Natural killer cell (primary cell): ENCODE measurements at places on chromosomes 4 and X. TPM values are rescaled to one million over a fixed set of nuclear protein-coding genes. Genes with fewer than 3 reads are reported as not detected.

CFI gene
- total RNA-seq = not detected

SPANXA2 gene
- not detected for total RNA-seq

CENPI gene
- 1.6 TPM for total RNA-seq

GUCY2F gene
- not detected for total RNA-seq

SMIM10 gene
- not detected for total RNA-seq

F8A2 gene
- not detected for total RNA-seq

MAGEA9B gene
- total RNA-seq = not detected

TMPRSS11F gene
- total RNA-seq = not detected

RAI2 gene
- total RNA-seq = not detected

WDR1 gene
- 468 TPM for total RNA-seq

VCX3A gene
- total RNA-seq = not detected

NCAPG gene
- 1.3 TPM for total RNA-seq

FRMD7 gene
- not detected for total RNA-seq

GAB3 gene
- total RNA-seq = 77.4 TPM

MAOA gene
- total RNA-seq = 0.05 TPM

ANKRD50 gene
- 1.3 TPM for total RNA-seq

PPP4R3C gene
- not detected for total RNA-seq

PIR gene
- total RNA-seq = not detected

MTM1 gene
- 16.6 TPM for total RNA-seq

XG gene
- total RNA-seq = not detected

TBX22 gene
- total RNA-seq = not detected

HEPH gene
- not detected for total RNA-seq

CCDC149 gene
- 0.86 TPM for total RNA-seq

FAM193A gene
- 39.4 TPM for total RNA-seq

DCAF8L2 gene
- not detected for total RNA-seq

ABCG2 gene
- 0.61 TPM for total RNA-seq

TEX13B gene
- not detected for total RNA-seq

LRP2BP gene
- total RNA-seq = 2.4 TPM

AWAT2 gene
- not detected for total RNA-seq

TLR1 gene
- total RNA-seq = 30.0 TPM

ALAS2 gene
- total RNA-seq = not detected

PRSS12 gene
- total RNA-seq = not detected

C4orf36 gene
- total RNA-seq = not detected

LRAT gene
- not detected for total RNA-seq

SRPX2 gene
- total RNA-seq = not detected

TNIP3 gene
- total RNA-seq = 0.45 TPM

MND1 gene
- not detected for total RNA-seq

MAGEC2 gene
- not detected for total RNA-seq

GATA1 gene
- total RNA-seq = 0.41 TPM
